ENCODE measurements at places on chromosomes 5 and 9.

GRCh38 chr5:57037355-57037754 lies 85.4 kb upstream of the MIER3 start:
- DNase-seq = no peak

DNA sequence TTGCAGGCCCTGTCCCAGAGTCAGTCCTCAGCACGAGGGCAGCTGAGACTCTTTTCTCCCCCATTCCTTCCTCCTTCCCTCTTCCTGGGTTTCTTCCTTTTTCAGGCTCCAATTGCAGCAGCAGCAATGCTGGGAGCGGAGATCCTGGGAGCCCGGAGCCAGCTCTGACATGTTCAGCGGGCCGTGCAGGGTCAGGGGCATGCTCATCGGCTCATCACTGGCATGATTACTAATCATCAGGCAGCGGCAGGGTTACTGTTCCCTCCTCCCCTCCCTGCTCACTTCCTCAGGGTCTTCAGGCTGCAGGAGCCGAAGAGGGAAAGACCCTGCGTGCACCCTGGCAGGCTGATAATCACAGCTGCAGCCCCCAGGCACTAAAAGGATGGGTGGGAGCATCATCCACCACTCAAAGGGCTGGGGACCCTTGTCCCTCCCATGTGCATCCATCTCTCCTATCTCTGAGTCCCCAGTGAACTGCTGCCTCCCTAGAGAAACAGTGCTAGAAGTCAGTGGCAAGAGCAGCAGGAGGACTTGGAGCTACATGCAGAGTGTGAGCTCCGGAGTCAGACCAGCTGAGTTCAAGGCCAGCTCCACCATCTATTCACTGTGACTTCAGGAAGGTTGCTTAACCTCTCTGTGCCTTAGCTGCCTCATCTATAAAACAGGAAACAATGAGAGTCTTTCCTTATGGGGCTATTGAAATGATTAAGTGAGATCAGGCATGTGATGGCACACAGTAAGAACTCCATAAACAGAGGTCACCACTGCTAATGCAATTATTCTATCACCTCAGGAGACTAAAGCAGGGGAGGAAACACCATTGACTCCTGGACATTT lies 7.8 kb upstream of the KCNIP1 start:
- no peak for DNase-seq

DNA sequence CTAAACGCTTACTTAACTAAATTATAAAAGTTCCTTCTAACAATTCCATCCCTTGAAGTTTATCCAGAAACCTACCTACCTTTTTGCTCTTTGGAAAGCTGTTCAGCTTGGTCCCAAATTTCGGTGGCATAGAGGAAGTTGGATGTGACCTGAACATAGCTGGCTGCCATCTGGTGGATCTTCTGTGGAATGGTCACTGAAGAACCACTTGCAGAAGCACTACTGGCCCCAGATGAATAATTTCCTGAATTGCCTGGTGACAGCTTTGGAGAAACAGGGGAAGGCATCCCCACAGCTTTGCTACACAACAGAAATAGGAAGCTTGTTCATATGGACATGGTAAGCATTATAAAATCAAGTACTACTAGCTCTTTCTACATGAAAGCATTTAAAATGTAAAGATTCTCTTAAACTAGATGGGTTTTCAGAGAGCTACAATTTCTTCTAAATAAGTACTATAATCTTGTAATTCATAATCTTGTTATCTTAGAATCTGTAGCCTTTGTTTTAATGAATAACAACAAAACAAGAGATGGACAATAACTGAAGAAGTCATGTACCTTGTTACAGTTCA lies 9.9 kb downstream of the LEAP2 start:
- DNase-seq = no peak

GRCh38 chr5:100424017-100424416 lies 111.2 kb upstream of the FAM174A start:
- no peak for DNase-seq

- no peak for DNase-seq
Observed at GRCh38 chr5:65246741-65247140, 235.0 kb downstream of the ADAMTS6 start.

- DNase-seq = no peak
Observed at GRCh38 chr5:81748556-81748955, 2.3 kb downstream of the SSBP2 start.

DNA sequence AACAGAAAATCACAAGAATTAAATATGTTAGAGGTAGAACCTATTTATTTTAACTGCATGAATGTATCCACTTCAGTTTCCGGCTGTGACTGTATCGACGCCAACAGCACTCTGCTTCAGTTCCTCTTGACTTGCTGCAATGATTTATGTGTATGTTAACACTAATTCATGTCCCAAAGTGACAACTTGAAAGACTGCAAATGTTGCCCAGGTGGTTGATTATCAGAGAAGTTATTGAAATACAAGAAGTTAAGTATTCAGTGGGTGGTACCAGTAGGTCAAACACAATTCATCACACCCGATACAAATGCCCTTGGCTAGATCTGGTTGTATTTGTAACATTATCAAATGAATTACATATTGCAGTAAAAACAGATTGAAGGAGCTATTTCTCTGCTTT lies 622.7 kb upstream of the CDH18 start:
- no peak for DNase-seq

DNA sequence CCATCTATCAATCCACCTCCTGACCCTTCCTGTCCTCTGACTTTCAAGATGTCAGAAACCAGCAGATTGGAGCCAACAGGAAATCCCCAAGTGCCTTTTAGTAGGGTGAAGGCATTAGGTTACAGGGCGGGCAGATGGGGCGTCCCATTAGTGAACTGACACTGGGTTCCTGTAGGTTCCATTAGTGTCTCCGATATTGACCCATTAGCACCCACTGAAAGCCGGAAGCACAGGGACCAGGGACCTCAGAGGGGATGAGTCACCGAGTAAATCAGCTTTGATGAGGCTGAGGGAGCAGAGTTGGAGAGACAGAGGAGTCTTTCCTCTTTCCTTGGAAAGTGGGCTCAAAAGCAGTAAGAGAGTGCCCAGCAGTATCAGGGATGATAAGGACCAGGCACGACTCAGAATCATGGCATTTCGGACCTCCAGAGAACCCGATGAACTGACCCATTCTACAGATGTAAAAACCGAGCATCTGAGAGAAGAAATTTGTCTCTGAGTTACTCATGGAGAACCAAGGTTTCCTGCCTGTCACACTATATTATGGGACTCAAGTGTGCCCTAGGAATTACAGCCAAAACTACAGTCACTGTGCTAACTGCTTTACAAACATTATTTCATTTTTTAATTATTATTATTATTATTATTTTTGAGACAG lies 47.2 kb upstream of the FABP6 start:
- no peak for DNase-seq

- DNase-seq = peak; percentile 89
Observed at GRCh38 chr5:119063579-119064379, 7.1 kb upstream of the DMXL1 start.

GRCh38 chr5:10704949-10705621 lies 55.9 kb downstream of the DAP start:
- DNase-seq = no peak
